ENCODE measurements at places on chromosomes 2 and 18.

GRCh38 chr2:218709908-218710307 lies 727 bp upstream of the TTLL4 start:
- DNase-seq = no peak

DNA sequence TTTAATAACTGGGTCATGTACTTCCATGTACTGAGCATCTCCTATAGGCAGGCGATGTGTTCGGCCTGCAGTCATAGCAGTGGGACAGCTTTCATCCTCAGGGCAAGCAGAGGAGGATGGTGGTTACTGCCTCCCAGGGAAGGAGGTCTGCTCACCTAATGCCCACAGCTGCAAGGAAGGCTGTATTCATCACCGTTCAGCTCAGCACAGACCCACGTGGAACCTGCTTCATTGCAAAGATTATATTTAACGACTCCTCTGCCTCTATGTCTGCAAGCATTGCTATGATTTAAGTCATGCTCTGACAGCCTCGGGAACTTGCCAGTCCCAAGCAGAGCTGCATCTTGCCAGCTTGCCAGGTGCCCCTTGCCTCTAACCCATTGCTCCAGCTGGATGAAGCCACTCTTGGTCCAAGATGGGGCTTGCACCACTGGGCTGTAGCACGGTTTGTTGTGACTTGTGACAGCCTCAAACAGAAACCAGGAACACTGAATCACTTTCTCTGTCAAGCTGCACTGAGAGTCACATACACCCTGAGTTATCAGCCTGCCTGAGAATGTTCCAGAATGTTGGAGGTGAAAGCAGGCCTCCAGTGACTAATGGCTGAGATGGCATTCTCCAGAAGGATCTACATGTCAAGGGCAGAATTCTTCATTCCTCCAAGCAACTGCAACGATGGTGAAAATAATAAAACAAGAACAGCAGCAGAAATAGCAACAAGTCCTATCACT lies 651.1 kb upstream of the ID2 start:
- DNase-seq = no peak

GRCh38 chr2:20986024-20986939 lies 57.6 kb downstream of the APOB start:
- no peak for DNase-seq

DNA sequence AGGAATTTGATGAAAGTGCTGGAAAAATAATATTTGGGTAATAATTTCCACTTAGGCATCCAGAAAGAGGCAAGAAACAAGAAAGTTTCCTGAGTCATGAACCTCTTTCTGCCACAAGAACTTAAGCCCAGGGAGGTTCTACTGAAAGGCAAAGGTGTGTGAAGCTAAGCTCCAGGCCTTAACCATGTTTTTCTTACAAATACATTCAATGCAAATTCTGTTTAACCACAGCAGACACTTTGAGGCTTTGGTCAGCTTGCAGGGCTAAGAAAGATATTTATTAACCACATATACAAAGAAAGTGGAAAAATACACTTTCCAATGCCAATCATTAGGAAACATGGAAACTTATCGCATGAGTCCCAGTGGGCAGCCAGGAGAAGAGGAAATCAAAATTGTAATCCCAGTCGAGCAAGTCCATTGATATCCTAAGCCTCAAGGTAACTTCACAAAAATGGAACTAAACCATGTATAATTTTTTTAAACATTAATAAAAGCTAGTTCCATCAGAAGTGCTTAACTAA lies 68.3 kb downstream of the PIEZO2 start:
- DNase-seq = no peak

DNA sequence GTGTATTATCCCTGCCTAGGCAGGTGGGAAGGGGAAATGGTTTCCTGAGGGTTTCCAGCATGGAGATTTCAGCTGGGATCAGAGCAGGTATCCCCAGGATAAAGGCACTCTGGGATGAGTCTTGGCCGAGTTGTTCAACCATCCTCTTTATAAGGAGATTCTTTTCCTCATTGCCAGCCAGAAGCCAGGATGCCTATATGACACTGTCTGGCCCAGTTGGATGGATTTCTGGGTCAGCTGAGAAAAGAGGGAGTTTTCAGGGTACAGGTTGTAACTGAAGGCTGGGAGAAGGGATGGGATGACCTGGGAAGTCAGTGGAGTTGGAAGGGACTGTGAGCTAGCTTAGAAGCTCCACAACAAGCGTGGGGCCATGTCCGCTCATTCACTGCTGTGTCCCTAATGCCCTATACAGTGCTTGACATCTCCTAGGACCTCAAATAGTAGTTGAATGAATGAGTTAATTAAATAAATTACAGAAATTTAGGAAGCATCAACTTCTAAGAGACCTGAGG lies 8.3 kb downstream of the RHOB start:
- DNase-seq = no peak

DNA sequence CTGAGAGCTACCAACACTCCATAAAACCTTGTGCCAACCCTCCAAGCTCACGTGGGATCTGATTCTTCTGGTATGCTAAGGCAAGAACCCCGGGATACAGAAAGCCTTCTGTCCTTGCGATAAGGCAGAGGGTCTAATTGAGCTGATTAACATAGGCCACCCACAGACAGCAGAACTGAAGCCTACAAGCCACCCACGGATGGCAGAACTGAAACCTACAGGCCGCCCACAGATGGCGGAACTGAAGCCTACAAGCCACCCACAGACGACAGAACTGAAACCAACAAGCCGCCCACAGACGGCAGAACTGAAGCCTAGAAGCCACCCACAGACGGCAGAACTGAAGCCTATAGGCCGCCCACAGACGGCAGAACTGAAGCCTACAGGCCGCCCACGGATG lies 216.3 kb downstream of the SNTG2 start:
- DNase-seq = no peak

- no peak for DNase-seq
These were observed 192.8 kb downstream of the ZNF407 start for GRCh38 chr18:74790451-74790850.

- no peak for DNase-seq
These were observed 965 bp upstream of the ELOA2 start for GRCh38 chr18:47036298-47036874.

DNA sequence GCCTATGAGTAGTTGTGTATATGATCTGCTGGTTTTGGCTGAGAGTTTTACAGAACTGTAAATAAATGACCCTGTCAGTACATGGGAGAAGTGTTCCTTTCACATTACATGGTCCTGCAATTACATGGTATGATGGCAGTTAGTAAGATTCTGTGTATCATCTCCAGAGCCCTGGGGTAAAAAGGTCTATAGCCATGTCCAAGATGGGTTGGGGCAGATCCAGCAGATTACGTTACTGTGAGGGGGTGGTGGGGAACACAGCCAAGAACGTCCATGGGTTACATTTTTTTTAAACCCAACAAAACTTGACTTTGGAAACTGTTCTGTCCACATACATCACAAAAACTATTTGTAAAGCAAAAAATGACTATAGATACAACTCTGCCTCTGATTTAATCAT lies 64.2 kb upstream of the LMAN1 start:
- DNase-seq = no peak

DNA sequence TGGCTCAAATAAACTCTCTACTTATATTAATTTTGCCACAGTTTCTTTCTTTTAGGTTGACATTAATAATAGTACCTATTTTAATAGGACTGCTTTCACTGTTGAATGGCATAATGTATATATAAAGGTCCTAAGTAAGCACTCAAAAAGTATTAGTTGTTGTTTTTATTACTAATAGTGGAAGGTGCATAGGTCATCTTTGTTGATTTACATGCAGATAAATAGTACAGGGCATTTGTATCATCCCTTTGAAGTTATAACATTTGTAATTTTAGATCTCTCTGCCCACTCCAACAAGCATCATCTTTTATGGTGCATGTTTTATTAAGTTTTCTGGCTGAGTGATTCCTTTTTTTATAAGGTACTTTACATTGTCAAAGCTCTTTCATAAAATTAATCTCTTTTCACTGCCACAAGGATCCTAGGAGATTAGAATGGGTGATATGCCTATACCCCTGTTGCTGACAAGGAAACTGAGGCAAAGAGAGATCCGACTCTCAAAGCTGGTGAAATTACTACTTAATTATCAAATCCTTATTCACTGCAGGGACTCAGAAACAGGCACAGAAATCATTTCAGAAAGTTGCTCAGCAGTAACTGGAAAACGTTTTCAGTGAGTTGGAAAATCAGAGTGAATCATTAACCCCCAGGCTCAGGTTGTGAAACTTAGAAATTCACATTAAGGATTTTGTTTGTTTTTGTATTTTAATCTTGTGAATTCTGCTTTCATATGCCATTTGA lies 299.6 kb downstream of the AGPS start:
- DNase-seq = no peak

GRCh38 chr2:221400411-221400810 lies 171.7 kb downstream of the EPHA4 start:
- DNase-seq = no peak

DNA sequence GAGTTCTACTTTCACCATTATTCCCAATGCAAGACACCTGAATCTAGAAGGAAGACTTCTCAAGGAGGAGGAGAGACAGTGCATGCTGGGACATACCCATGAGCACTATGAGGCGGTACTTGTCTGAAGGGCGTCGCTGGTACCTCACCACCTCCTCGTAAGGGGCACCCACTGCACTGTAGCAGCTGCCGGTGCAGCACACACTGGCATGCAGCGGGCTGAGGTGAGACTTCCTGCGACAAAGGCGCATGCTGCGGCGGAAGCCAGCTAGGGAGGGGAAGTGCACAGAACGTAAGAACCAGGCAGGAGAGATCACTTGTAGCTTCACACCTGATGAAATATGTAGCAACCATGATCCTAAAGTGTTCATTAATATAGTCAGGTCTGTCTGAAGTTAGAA lies 12.8 kb upstream of the TMEM237 start:
- DNase-seq = no peak

DNA sequence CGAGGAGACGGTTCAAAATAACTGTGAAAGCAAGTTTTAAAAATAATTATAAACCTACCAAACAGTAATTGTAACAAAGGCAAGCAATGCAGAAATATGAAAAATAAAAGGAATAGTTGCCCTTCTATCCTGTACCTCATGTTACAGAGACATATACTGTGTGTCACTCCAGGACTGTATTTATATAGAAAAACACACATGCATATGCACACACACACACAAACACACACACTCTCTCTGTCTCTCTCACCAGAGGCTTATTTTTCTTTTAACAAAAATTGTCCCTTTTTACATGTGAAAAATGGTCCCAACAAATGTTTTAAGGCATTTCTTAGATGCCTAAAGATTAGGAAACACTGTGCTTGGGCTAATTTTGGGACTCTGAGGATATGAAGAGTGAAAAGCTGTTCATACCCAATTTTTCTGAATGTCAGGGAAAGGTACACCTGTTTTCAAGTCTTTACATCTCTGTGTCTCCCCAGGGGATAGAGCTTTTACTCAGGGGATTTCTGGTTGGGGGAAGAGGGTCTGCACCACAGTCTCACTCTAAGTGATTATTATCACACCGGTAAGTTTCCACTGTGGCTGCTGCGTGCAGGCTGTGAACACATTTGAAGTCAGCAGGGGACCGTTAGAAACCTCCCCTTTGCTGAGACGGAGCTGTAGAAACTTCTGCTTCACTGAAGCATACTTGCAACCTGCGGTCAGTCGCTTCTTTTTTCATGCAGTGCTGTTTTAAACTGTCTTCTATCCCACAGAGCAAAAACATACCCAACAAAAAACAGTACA lies 51.4 kb upstream of the SPAG16 start:
- peak; percentile 9 for DNase-seq

DNA sequence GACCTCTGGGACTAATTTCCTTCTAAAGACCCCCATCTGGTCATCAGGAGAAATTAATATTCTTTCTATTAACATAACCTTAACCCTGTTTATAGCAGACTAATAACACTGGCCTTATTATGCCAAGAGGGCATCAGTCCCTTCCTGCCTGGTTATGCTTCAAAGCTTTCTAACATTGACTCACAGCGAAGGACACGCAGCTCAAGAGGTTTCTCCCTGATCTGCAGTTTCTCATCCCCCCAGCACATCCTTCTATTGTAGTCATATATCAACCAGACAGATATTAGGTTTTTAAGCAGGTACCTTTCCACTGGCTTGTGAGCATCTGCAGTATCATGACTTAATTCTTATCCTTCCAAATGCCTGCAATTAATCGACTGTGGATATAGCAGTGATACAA lies 100.0 kb upstream of the CXCR4 start:
- DNase-seq = no peak

- no peak for DNase-seq
These were observed 48.4 kb downstream of the DTNA start for GRCh38 chr18:34758378-34758948.

DNA sequence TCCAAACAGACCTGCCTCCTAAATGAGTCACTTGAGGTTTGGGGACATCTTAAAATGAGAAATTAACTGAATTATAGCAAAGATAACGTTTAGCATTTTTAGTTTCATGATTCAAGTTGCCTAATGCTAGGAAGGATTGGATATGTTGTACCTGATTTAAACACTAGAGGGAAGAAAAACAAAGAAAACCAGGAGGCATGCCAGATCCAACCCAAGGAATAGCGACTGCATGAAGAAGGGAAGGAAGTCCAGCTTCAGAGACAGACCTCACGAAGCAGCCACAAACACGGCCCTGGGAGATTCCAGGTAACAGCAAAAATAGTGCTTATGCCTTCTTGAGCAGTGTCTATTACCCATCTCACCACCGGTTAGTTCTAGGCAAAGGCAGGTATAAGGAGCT lies 499.9 kb upstream of the SPHKAP start:
- no peak for DNase-seq

GRCh38 chr18:66005831-66006588 lies 255.2 kb downstream of the CDH7 start:
- no peak for DNase-seq

DNA sequence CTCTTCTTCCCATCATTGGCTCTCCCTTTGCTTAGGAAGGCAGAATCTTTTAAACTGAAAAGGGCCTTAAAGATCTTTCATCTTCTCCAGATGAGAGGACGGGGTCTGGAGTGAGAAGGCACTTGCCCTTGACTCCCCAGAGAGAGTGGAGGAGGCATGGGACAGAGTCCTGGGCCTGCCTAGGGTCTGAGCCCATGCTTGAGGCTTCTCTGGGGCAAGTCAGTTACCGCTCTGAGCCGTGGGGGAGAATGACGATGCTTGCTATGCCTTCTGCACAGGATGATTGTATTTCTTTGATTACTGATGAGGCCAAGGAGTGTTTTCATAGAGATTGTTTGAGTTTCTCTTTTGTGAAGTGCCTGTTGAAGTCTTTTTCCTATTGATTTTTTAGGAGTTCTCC lies 921 bp downstream of the PLB1 start:
- DNase-seq = no peak

DNA sequence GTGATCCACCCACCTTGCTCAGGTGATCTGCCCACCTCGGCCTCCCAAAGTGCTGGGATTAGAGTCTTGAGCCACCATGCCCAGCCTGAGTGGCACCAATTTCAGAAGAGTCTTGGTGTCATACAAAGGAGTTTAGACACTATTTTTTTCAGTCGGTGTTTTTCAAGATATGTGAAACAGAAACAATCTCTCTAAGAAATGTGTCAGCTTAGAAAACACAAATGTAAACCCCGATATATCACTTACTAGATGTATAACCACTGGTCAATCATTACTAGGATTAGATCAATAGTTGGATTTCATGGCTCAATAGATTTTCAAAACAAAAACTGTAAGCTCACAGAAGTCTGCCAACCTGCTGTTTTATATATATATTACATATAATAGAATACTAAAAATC lies 67.2 kb upstream of the FRZB start:
- no peak for DNase-seq
